ENCODE measurements at places on chromosomes 5 and 9. TPM values are rescaled to one million over a fixed set of nuclear protein-coding genes. Genes with fewer than 3 reads are reported as not detected.

DNA sequence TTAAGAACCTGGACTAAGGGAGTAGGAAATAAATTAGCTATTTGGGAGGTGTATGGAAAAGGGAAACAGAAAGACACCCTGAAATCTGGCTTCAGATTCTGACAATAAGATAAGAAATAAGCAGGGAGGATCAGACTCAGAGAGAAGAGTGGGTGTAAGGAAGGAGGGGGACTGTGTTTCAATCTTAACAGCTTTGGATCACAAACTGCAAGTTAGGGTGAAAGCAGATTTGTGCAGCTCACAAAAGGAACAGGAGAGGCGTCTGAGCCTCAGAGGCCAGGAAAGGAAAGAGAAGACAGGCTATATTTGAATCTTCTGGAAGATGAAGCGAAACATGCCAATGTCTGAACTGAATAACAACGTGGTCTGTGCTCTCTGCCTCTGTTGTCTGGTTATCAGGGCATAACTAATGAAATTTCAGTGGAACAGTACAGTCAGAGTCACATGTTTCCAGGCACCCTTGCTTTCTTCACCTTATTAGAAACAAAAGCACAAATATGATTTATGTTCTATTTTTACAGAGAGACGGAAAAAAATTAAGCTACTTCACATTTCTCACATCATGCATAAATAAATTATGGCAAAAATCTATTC, 26.6 kb downstream of the SGTB start:
- DNase-seq, result no peak

DNA sequence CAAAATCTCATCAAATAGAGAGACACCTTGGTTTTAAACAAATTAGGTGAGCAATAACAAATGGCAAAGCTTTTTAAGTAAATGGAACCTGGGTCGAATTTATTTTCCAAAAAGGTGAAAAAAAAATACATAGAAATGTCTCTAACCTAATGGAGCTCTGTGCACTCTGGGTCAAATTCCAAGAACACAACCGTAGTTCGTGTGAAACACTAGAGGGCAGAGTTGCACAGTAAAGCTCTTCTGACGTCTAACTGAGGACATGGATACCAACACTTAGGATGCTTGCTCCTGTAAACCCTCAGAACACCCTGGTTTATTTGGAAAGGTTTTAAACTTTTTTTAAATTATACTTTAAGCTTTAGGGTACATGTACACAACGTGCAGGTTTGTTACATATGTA, 18.9 kb downstream of the MARCHF11 start:
- peak; percentile 34 for DNase-seq

GRCh38 chr5:158623971-158624370, 475.7 kb downstream of the EBF1 start:
- no peak for DNase-seq

- no peak for DNase-seq
These were observed 94.3 kb downstream of the PRKACG start for GRCh38 chr9:68919661-68920060.

DNA sequence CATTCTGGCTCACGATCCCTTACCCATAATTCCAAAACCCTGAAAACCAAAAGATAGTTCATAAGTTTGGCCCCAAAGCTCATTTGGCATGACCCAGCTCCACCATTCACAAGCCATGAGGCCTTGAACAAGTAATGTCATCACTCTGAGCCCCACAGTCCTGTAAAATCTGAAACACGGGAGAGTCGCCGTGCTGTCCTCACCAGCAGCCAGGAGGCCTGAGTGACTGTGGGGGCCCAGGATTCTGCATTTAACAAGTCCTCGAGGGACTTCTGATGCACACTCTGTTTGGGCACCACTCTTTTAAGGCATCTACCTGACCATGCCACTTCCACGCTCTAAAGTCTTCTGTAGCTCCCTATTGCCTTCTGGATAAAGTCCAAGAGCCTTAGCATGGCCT, 40.8 kb downstream of the DUSP1 start:
- no peak for DNase-seq

- no peak for DNase-seq
These were observed 9.8 kb downstream of the DOCK2 start for GRCh38 chr5:169646856-169647255.

DNA sequence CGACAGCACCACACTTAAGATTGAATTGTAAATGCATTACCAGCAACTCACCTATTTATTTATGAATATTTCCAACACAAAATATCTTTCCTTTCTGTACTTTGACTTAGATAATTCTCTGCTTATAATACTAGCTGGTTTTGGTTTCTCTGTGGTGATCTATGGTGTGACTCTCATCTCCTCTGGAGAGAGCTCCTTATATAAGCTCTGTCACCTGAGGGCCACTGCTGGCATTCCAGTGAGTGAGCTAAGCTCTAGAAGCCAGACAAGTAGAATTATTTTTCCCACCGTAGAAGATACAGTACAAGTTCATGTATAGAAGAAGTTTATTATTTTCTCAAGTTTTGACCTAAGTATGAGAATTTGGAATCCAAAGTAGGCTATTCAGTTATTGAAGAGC, 111.5 kb downstream of the CDC42SE2 start:
- DNase-seq, result no peak

DNA sequence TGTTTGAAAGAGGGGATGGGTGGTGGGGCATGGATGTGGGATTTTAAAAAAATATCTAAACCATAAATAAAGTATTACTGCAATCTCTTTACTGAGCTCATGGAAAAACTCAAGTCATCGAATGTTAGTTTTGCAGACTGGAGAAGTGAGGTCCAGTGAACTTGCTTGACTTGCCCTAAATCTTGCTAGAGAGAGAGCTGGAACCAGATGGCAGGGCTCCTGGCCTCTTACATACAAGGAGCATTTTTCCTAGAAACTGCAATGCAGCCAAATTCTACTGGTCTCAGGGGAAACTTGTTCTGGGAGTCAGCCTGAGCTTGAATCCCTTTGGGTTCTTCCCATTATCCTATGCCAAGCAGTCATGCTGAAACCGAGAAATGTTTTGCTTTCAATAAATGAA, 2.9 kb upstream of the TGFBI start:
- no peak for DNase-seq

DNA sequence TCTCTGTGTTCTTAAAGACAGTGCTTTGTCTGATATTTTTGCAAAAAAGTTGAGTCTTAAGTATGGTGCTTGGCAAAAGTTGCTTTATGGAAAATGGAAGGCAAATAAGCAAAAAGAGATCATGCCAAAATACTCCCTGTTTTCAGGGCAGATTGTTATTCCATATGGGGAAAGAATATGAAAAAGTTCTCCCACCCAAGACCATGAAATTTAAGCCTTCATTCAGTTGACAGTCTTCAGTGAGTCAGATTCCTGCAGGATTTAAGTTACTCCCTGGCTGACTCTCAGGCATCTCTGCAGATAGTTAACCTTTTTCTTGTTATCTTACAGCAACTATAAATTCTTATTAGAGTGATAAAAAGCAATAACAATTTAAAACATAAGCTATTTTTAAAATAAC, 601.6 kb downstream of the PDE4D start:
- no peak for DNase-seq

DNA sequence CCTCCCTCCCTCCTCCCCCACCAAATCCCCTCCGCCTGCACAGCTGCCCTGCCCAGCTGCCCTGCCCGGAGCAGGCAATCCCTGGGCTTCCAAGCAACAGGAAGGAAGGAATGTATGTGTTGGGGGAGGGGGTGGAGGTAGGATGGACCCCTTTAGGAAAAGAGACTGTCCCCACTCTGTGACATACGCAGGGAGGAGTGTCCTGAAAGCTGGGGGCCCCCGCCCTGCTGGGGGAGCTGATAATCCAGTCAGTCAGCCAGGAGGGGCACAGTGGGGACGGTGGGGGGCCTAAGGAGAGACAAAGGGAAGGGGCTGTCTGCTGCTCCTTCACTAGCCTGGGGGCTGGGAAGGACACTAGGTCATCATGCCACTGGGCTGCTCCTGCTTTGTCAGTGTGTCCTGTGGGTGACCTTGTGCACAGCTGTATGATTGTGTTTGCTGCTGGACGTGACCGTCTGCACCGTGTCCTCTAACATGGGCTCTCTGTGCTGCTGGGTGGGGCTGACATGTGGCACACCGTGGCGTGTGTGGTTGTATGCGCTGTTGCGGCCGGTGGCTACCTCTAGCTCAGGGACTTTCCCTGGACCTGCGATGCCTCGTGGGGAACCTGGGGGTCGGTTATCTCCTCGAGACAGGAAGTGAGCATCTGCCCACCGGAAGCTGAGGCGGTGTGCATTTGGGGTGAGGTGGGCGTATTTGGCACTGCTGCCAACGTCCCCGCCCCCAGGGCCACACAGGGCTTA, 3.0 kb downstream of the N4BP3 start:
- no peak for DNase-seq

DNA sequence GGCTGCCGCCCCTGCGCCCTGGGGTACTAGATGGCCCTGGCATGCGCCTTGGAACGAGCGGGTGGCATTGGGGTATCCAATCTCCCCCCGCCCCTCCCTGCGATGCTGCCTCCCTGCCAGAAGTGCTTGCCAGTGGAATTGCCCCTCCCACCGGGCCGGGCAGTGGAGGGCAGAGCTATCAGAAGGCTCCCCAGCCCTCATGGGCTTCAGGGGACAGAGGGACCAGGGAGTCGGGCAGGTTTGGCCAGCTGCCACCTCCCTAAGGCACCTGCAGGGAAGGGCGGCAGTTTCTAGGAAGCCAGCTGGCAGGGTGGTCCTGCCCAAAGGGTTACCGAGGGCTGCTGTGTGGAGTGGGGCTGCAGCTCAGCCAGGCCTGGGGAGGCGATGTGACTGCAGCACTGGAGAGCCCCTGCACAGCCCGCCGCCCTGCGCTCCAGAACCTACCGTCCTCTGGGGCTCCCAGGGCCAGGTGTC, 52.8 kb upstream of the EGFL7 start:
- no peak for DNase-seq

- DNase-seq, result peak; percentile 56
These were observed 1.2 kb downstream of the RIC1 start for GRCh38 chr9:5630081-5630507.

GRCh38 chr5:76351176-76351575, 51.9 kb upstream of the IQGAP2 start:
- no peak for DNase-seq

CCL19 gene
- not detected for polyA plus RNA-seq

STPG3 gene
- polyA plus RNA-seq, result 1.0 TPM

SLC36A2 gene
- polyA plus RNA-seq, result 6.3 TPM

EPB41L4A gene
- 28.3 TPM for polyA plus RNA-seq

Measured in left renal cortex interstitium (tissue), 4 donors.